NCI-H2227 treated with DMSO at 0.1 percent for 48 hours (cell line): ENCODE measurements at places on chromosomes 1 and 21.

DNA sequence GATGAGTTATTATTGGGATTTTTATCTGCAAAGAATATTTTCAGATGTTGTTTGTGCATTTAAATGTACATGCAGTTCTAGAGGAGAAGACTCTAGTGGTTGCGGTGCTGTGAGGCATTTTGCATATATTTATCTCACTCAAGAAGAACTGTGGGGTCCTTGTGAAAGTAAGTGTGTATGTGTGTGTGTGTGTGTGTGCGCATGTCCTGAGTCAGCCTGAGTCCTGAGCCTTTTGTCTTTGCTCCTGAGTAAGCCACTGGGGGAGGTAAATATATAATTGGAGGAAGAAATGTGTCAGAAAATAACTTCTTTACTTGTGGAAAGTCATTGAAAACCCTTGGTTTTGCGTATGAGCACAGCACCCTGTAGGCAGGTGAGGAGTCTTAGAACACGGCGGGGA is 55.6 kb upstream of the CD34 start:
- no peak for DNase-seq

GRCh38 chr1:152967201-152967600 is 3.2 kb upstream of the SPRR4 start:
- DNase-seq: no peak

- DNase-seq: no peak
These were observed 171.6 kb upstream of the C1orf174 start for GRCh38 chr1:4071653-4072052.

GRCh38 chr1:7046891-7047290 is 261.6 kb downstream of the CAMTA1 start:
- no peak for DNase-seq

DNA sequence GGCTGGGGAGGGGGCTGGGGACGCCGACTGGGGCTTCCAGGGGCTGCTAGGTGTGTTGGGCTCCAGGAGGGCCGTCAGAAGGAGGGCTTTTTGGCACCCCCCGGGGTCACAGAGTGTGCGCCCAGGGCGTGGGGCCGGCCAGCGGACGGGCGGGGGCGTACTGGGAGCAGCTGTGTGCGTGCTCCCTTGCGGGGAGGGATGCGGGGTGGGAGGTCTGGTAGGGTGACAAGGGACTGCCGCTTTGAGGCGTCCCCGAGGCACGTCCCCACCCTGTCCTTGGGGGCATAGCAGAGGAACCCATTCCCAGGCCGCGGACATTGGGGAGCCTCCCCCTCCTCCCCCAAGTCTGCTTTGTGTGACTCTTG is 1.1 kb downstream of the FOXO6 start:
- no peak for DNase-seq

DNA sequence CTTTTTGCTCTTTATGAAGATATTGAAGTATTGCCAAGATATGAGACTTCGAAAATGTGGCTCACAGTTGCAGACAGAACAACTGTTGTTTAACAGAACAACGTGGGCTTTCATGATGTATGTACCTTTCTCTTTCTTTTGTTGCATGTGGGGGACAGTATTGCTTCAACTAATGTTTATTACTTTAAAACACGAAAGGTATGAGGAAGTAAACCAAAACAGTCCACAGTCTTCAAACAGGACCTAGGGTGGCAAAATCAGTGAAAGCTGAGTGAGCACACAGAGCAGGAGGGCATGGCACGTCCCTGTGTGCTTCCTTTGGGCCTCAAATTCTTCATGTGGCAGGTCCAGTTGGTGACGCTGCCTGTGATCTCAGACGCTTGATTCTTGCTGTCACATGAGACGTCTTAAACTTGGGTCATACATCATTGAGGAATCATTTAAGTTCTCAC is 7.8 kb upstream of the CHAF1B start:
- DNase-seq: no peak

DNA sequence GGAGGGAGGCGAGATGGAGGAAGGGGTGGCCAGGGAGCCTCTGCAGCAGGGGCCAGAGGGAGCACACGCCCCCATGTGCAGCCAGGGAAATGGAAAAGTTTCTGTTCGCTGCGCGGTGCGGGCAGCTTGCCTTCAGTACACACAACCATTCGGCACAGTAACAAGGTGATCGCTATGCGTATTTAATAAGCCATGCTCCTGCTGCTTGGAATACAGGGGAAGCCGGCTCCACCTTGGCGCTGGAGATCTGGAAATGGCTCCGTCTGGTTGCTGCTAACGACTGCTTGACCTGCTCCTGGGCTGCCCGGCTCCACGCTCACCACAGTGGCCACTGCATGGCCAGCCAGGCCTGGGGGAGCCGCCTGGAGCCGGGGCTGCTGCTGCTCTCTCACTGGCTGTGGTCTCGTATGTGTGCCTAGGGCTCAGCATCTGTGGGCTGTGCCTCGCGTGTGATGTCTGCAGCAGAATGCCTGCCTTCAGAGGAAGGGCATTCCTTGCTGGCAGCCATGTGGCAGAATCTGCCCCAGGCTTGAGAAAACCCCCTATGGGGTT is 86.4 kb upstream of the ACTL8 start:
- DNase-seq: no peak

GRCh38 chr1:47849591-47850261 is 147.5 kb downstream of the TRABD2B start:
- DNase-seq: no peak
